Putamen (tissue), 1 donor: ENCODE measurements at places on chromosomes 2 and 18.

DNA sequence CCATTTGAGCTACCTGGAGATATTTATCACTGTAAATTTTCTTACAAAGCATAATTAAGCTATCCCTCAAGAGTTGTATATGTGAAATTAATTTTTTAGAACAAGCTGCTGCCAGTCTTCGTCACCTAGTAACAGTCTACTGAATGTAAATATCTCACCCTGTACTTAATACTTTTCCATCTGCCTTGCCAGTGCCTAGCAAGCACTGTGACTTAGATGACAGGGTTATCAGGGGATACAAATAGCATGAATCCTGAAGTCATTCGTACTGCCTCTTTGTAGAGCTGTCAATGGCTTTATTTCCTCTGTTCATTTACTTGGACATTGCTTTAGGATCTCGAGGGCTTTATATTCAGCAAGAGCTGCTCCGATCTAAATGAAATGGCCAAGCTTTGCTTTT lies 763.6 kb downstream of the ADCYAP1 start:
- DNase-seq, result no peak

GRCh38 chr18:75879196-75879595 lies 451.7 kb upstream of the SMIM21 start:
- DNase-seq, result no peak

DNA sequence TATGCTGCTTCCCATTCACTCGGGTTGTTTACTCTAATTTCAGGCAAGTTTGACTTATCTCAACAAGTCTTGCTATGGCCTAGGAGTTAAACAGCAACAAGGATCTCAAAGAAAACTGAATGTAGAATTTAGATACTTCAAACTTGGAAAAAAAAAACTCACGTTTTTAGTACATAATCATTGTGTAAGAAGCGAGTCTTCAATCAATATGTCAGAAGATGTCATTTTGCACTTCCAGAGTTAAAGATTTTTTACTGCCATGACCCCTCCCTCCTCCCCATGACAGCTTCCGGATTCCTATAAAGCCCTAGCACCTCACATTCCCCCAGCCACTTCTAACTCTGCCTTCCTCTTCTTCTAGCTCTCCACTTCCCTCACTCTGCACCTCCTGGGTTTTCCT lies 133.4 kb downstream of the SS18 start:
- no peak for DNase-seq

DNA sequence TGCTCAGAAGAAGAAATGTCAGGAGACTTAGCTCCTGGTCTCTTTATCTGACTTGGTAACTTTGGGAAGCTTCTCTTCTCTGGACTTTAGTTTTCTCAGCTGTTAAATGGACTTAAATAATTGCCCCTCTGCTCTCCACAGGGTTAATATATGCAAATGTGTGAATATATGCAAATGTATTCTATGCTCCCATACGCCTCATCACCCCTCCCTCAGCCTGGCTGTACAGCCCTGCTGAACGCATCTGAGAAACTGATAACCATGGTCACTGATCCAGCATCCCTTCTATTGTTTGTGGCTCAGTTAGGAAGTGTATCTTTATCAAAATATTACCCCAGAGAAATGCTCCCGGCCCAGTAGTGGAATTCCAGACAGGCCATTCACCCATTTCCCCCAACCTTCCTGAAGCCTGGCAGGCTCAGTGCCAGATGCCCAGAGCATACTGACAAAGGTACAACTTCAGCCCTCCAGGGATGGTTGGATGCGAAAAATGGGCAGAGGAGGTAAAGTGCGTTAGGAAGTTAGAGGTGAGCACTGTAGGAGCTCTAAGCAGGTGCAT lies 103.4 kb downstream of the DYSF start:
- DNase-seq, result no peak

- no peak for DNase-seq
Measured at GRCh38 chr2:232354069-232354468, 24.5 kb upstream of the ALPP start.

- DNase-seq, result no peak
Measured at GRCh38 chr2:1069847-1070246, 119.2 kb downstream of the SNTG2 start.
